ENCODE measurements at places on chromosomes 2 and 18.
A peak's percentile ranks its signal among the peaks of the same experiment; 100 is the strongest.

- peak; percentile 75 for DNase-seq
Observed at GRCh38 chr2:120847700-120848321, 112.1 kb downstream of the GLI2 start.

DNA sequence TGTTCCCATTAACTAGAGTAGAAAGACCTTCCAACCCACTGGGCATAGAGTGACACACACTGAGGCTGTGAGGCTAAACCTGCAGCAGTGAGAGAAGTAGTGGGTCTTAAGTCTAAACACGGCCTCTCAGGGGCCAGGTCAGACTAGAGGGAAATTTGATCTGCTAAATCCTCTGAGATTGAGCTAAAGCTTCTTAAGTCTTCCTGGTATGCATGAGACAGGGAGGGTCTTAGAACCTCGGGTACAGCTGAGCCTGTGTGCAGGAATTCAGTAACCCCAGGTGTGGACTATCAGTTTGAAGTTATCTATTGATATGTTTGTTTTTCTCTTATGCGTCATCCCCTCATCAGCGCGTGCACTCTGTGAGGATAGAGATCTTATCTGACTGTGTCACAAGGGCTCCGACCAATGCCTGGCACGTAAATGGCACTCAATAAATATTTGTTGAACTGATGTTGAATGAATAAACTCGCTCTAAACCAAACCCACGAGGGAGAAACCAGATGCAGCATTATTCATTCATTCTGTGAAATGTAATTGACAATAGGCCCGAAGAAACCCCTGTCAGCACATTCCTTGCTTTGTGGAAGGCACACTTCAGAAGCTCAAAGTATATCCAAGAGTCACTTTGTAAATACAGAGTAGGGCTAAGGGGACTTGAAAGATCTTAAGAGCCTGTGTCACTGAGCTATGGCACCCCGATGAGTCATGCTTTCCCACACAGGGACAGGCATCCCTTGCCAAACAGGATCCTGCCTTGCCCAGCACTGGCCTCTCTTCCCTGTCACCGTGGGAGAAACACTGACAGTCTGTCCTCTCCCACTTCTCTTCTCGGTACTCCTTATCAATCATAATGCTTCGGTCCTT lies 21.7 kb upstream of the RAB10 start:
- DNase-seq = no peak

DNA sequence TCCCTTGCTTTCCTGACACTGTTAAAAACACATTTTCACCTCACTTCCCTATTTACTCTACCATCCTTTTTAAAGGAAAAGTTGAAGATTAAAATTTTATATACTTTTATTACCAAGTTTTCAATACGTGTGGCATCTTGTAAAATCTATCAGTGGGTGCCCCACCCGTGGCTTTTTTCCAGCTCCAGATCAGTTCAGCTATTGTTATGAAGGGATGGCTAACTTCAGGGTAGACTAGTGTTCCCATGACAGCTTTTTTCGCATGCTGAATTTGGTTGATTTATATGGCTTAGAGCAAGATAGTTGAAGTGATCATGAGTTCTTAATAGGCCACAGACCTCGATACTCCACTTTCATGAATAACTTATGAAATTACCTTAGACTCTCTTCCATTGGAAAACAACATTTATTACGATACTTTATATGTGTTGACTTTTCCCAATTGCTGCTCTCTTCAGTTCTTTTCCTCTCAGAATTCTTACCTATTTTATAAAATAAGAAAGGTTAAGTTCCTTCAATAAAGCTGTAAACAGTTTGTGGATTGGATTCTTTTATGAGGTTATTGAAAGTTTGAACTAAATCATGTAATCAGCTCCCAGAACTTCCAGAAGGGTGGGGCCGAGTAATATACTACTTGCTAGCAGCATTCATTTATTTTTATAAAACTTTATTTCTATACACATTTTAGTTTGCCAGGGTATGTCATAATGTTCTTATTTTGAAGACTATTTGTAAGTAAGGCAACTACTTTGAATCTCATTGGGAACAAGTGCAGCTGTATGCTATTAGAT lies 680.9 kb downstream of the SATB2 start:
- DNase-seq = no peak

- no peak for DNase-seq
Observed at GRCh38 chr2:54254180-54254579, 1.8 kb downstream of the TSPYL6 start.

DNA sequence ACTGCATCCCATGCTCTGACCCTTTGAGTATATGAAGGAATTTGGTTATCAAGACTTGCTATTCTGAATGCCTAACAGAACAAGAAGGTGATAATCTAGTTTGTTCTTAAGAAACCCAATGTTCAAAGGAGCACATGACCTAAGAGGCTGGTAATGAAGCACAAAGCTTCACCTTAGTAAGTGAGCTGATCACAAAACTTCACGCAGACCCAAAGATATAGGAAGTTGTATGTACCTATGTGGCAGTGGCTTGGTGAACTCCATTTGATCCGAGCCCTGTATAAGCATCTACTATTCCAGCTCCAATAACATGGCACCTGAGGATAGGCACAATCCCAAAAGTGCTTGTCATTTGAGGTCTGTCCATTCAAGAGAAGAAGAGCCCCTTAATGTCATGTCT lies 78.6 kb downstream of the ANKRD44 start:
- DNase-seq = no peak

DNA sequence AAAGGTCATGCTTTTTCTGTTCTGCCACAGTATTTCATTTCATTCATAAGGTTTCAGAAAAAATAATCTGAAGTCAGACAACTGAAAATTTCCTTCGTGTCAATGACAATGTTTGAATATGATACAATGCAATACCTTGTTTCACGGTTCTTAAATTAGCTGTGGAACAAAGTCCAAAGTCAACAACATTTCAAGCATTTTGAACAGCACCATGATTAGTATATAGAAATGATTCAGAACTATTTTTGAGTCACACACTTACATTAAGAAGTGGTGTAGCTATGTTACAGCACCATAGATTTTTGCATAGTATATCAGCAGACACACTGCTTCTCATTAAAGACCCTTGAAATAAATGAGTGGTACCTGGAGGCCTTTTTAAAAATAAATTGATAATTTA lies 178.3 kb upstream of the DSEL start:
- no peak for DNase-seq

DNA sequence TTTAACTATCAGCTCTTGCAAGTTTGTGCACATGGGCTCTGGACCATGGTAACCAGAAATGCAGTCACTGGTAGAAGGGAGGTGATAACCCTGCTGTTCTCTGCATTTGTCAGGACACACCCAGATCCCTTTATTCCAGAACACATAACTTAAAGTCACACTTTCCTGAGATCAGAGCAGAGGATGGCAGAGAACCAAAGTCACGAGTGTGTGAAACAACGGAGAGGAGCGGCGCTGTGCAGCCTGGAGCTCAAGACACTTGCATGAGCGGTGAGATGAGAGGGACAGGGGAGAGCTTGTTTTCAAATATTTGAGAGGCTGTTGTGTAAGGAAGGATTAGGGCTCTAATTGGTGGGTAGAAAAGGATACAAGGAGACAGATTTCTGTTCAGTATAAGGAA lies 43.3 kb upstream of the AAK1 start:
- no peak for DNase-seq

DNA sequence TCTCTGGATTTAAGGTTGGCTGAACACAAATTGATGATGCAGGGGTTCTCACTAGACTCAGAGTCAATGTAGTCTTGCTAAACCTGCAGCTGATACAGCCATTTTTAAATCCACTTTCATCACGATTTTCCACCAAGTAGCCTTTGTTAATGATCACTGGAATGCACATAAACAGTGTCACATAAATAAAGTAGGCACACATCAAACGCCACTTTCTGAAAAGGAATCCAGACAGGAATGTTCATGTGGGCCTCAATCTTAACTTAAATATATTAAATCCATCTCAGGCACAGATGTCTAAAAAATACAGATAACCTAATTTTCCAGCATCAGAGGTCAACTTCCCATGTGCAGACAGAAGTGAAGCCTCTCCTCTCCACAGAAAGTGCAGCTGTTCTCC lies 58.3 kb downstream of the LAMA1 start:
- DNase-seq = peak; percentile 77

- no peak for DNase-seq
Observed at GRCh38 chr2:152444448-152444847, 109.5 kb downstream of the FMNL2 start.

- no peak for DNase-seq
Observed at GRCh38 chr2:3168230-3168891, 209.3 kb downstream of the EIPR1 start.

DNA sequence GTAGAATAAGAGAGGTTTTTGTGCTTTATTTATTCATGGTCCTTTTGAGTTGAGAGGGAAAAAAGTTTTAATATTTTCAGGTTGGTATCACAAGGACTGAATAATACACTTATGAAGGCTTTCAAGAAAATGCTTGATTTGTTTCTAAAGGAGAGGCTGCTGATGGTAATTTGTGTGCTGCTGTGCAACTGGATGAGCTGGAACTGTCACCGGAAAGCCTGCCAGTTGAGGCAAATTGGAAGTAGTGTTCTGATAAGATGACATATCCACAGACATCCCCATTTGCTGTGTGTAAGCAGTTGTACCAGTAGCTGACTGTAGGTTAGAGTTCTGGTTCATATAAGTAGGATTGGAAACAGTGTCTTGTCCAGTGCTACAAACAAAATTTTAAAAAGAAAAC lies 21.6 kb upstream of the CACNB4 start:
- no peak for DNase-seq

GRCh38 chr2:23824777-23825212 lies 102.1 kb downstream of the ATAD2B start:
- DNase-seq = no peak

GRCh38 chr2:181300600-181301291 lies 156.4 kb upstream of the ITGA4 start:
- no peak for DNase-seq

- no peak for DNase-seq
Observed at GRCh38 chr2:229339618-229340017, 68.5 kb upstream of the PID1 start.

- DNase-seq = no peak
Observed at GRCh38 chr2:48948400-48949125, 193.0 kb upstream of the LHCGR start.

Measured in kidney (tissue), 22 donors.